ENCODE measurements at places on chromosomes 7 and 10.
A peak's percentile ranks its signal among the peaks of the same experiment; 100 is the strongest.

- no peak for DNase-seq
These were observed 7.0 kb upstream of the CYP3A4 start for GRCh38 chr7:99791021-99791420.

GRCh38 chr10:1852841-1853240 is 115.5 kb upstream of the ADARB2 start:
- no peak for DNase-seq

DNA sequence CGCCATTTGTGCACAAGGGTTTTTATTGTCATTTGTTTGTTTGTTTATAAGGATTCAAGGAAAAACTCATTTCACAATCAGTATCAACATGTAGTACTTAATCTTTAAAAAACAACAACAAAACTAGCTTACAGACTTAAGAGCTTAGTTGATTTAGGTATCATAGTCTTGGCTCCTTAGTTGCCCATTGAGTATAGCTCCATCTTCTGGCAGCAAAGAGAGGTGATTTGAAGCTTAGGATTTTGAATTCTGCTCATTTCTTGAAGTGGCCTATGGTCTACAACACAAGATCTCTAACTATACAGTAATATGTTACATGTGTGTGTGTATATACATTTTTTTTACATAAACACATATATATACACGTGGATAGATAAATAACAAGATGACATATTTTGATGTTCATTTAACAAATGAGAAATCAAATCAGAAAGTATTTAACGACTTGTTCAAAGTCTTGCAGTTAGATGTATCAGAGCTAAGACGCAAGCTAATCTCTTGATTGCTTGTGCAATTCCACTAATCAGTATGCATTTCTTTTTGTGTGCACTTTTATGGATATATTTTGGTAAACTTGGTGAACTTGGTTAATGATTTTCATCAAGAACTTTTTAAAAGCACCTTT is 307.3 kb downstream of the CAMK1D start:
- peak; percentile 19 for DNase-seq

DNA sequence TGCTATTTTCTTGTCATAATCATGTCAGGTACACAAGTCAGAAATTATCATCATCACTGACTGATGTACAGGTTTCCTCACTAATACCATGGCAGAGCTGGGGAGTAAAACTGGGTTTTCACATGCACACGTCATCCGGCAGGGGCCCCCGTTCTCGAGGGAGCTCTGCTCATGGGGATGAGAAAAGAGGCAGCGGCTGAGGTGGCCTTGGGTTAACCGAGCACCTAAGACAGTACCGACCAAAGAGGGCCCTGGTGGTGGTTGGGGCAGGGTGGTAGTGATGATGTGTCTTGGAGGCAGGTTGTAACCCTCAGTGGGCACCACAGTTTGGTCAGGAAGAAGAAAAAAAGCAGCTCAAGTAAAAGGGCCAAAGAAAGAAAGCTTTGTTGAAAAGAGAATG is 12.1 kb upstream of the TRPV6 start:
- no peak for DNase-seq

DNA sequence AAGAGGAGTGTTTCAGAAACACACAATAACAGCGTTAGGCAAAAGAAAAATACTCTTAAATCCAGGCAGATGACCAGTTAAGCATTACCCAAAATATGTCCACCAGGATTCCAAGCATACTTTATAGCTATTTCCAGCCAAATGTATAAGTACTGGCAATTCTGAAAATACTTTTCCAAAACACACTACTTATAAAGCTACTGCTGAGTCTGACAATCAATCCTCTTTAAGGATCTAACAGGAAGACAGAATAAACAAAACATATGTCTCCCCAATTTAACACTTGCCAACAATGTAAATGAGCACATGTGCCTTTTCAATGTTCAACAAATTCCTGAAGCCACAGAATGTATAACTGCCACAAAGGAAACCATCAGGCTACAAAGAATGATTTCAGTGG is 370.9 kb downstream of the SORCS1 start:
- DNase-seq, result no peak

DNA sequence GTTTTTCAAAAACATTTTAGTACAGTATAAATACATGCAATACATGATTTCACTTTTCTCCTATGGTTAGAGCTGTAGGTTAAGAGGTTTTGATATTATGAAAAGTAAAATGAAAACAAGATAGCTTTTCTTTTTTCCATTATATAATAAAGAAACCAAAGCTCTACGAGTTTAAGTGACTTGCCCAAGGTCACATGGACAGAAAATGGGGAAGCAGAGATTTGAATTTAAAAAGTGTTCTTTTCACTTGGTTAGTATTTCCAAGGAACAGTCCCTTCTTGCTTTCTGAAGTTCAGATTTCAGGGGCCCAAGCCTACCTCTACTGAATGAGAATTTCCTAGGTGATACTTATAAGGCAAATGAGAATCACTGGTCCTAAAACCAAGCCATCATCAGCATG is 13.2 kb upstream of the MAP3K8 start:
- no peak for DNase-seq

DNA sequence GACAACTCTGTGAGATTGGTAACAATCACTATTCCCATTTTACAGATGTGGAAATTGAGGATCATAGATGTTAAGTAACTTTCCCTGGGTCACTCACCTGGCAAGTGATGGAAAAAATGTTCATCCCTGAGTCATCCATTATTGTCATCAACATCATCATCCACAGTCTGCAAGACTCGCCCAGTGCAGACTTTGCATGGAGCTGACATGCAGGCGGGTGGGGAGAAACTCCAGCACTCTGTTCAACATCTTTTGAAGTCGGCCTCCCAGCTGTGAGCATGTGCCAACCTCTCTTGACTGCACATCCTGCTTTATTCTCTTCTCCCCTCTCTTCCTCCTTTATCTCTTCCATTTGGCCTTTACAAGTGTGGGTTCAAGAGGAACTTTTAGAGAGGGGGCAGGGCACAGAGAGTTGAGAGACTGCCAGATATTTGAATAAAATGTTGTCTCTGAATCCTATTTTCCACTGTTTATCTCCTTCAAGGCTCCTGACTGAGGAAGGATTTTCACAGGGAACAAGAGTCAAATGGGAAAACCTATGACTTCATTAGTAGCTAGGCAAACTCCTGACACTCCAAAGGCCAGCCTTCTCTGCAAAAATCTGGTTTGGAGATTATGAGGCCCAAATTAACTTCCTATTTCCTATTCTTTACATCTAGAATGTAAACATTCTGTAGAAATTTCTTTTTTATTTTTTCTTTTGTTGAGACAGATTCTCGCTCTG is 283.7 kb upstream of the PODXL start:
- no peak for DNase-seq

DNA sequence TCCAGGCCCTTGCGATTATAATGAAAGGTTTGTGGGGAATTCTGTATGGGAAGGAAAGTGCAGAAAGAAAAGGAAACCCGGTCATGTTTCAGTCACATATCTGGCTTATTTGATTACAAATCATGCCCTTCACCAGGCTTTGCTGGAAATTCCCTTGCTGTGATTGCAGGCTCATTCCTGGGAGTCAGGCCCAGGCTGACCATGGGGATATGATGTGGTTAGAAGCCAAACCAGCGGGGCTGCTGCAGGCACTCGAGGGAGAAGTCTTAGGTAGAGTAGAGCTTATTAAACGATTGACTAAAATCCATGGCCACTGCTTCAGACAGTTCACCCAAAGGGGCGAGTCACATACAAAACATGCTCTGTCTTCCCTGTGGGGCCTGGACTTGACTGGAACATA is 16.2 kb downstream of the PKD1L1 start:
- DNase-seq, result no peak

DNA sequence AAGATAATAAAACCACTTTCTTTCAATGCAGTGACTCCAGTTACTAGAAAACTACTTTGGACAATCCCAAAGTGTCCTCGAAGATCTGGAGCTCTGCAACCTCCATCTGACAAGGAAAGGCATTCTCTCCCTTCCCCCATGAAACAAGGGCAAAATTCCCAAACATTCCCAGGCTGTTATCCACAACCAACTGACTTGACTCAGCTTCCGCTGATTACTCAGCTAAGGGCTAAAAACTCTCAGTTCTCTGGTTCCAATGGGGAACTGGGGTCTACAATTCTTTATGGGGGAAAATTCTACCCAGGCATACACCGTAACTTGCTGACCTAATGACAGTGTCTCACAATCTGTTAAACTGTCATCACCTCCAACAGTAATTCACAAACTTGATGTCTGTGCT is 48.4 kb downstream of the SFMBT2 start:
- DNase-seq, result no peak

DNA sequence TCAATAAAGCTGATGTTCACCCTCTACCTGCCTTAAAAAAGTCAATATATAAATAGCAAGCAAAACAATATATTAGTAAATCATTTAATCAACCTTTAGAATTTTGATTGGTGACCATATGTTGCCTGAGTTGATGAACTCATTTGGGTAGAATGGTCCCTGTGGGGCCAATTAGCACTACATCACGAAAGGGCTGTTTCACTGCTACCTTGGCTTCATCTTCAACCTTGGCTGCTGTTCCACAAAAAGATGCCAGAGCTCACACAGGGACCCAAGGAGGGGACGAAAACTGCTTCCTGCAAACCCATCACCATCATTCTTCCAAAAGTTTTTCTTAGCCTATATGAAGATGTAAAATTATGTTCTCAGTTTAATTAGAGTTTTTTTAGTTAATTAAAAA is 35.4 kb upstream of the HBP1 start:
- no peak for DNase-seq

- DNase-seq, result no peak
These were observed 67.6 kb downstream of the CAV1 start for GRCh38 chr7:116592445-116592844.

DNA sequence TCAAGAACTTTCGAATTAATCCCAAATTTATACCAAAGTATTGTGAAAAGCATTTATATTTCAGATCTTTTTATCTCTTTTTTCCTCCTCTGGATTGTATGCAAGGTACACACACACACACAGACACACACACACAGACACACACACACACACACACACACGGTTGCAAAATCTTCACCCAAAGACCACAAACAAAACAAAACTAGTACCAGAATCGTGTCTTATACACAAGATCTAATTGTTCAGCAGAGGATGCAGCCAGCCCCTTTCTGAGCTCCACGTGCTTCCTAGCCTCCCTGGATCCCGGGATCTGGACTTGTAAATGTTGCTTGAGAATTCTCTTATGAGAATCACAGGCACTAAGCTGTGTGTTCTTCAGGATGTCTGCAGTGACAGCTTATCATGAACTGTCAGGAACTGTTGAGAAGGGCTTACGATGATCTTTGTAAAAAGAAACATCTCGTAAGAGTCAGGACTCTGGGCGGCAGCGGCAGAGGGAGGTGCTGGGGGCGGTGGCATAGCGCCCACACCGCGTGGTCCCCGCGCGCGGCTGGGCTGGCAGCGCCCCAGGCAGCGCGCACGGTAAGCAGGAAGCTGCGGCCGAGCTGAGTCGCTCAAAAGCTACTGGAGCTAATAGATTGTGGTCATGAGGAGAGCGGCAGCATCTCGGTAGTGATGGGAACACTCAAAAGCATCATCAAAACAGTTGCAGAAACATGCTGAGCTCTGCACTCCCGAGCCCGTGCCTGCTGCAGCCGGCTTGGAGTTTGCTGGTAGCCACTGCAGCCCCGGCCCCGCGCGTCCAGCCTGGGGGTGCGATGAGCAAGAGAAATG is 277.6 kb downstream of the GATA3 start:
- DNase-seq, result no peak

DNA sequence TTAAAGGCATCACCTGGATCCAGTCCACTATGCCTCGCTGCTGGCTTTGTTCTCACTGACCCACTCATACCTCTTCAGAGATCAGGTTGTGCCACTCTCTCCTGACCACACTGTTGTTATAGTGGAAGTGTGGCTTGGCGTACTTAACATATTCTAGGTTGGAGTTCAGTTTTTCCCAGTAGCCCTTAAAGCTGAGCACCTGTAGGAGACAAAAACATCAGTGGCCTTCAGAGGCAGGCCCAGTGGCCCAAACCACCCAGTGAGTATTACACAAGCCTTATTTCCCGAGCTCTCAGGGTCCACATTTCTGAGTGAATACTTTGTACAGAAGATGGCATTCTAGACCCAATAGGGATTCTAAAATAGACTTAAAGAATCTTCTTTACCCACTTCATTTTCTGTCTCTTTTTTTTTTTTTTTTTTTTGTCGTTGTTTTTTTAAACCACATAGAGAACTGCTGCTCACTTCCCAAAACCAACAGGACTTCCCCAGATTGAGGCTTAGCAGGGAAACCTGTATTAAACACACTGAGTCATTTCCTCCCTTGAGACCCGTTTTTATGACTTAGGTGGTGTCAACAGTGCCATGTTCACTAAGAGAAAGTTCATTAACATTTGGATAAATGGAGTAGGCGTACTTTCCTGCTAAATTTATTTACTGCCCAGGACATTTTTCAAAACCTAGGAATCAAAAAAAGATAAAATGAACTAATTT is 85.8 kb downstream of the GSAP start:
- no peak for DNase-seq

- DNase-seq, result no peak
These were observed 122.3 kb downstream of the ADCY1 start for GRCh38 chr7:45696476-45696875.

GRCh38 chr10:114525368-114525949 is 121.2 kb upstream of the AFAP1L2 start:
- no peak for DNase-seq

- DNase-seq, result no peak
These were observed 452 bp upstream of the TMEM140 start for GRCh38 chr7:135147341-135147898.

GRCh38 chr7:137670222-137671064 is 176.3 kb downstream of the DGKI start:
- no peak for DNase-seq

GRCh38 chr10:7025296-7025695 is 385.5 kb downstream of the SFMBT2 start:
- DNase-seq, result no peak

DNA sequence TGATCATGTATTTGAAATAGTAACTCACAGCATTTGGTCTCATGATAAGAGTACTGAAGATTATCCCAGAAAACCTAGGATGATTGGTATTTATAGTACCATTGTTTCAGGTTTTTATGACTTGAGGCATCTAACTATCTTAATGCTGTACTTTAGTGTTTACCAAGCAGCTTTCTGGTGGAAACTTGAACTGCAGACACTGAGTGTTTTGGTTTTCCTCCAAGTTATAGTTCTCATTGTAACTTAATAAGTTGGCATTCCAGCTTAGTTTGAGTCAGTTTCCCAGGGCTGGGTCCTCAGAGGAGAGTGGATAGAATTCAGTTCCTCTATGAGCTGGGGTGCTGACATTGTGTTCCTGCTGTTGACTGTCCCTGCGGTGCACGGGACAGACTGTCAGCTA is 50.4 kb downstream of the SEC23IP start:
- no peak for DNase-seq

- DNase-seq, result no peak
These were observed 343.7 kb downstream of the TCERG1L start for GRCh38 chr10:130967784-130968183.

GRCh38 chr10:107548301-107548700 is 383.8 kb upstream of the SORCS1 start:
- DNase-seq, result no peak

GRCh38 chr10:6780008-6780677 is 200.1 kb upstream of the PRKCQ start:
- no peak for DNase-seq

GRCh38 chr7:20306180-20306946 is 24.3 kb upstream of the ITGB8 start:
- DNase-seq, result no peak

GRCh38 chr10:111206521-111206920 is 129.7 kb downstream of the ADRA2A start:
- no peak for DNase-seq

GRCh38 chr7:121831351-121831750 is 41.6 kb upstream of the PTPRZ1 start:
- DNase-seq, result no peak

GRCh38 chr7:96870185-96870584 is 135.2 kb upstream of the DLX6 start:
- DNase-seq, result no peak

- no peak for DNase-seq
These were observed 3.2 kb upstream of the POLM start for GRCh38 chr7:44085546-44085945.
